ENCODE measurements at places on chromosomes 6 and 20.

GRCh38 chr6:46583081-46583480, 69.5 kb downstream of the CYP39A1 start:
- DNase-seq: no peak

GRCh38 chr20:36646678-36647077, 682 bp upstream of the SLA2 start:
- no peak for DNase-seq

DNA sequence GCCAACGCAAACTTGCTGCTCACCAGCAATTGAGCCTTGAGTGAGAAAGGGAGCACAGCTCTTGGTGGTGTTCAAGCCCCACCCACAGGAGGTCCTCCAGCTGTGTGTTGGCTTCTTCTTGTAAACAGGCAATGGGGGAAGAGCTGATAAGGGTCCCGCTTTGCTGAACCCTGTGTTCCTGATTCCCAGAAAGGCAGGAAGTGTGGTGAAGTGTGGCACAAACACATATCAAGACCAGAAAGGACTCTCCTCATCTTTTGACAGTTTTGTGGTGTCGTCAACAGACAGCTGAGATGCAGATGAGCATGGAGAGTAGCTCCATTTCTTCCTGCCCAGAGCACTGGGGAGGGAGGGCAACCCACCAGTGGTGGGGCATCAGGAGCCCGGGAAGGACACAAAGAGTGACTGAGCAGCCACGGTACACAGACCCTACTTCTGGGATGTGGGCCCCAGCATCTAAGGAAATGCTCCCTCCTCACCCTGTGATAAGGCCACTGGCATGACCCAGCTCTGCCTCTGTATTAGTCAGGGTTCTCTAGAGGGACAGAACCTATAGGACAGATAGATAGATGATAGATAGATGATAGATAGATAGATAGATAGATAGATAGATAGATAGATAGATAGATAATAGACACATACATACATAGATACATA, 188.9 kb upstream of the TAB2 start:
- no peak for DNase-seq

DNA sequence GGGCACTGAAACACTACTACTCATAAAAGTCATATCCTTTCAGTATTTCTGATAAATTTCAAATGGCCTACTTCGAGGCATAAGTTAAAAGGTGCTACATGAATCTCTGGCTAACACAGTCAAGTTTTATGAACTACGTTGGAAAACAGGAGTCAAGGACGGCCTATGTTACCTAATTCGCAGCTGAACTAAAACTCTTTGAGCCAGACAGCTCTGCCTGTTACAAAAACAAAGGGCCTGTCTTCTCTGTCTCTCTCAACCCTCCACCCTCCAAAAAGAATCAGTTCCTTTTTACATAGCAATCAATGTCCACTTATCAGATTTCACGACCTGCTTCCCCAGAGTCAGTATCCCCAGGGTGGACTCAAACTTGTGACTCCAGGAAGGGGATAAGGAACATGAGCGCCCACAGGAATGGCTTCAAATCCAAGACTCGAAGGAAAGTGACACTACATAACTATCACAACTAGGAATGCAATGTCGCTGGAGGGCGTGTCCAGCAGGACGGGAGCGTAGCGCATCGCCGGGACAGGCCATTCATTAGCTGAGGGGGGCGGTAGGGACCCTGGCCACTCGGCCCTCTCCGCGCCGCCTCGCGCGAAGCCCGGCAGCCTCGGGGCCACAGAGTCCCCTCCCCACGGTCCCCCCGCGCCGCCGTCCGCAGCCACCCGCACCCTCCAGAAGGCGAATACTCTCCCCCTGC, 591 bp downstream of the IBTK start:
- DNase-seq: no peak

- no peak for DNase-seq
Observed at GRCh38 chr20:49543071-49543857, 24.7 kb downstream of the PTGIS start.

- DNase-seq: no peak
Observed at GRCh38 chr20:53959911-53960578, 110.3 kb downstream of the BCAS1 start.

GRCh38 chr20:36085686-36086267, 68.8 kb upstream of the EPB41L1 start:
- no peak for DNase-seq

GRCh38 chr20:59625214-59625922, 21.0 kb downstream of the PHACTR3 start:
- DNase-seq: no peak

- no peak for DNase-seq
Observed at GRCh38 chr6:139296927-139297326, 5.1 kb upstream of the TXLNB start.

DNA sequence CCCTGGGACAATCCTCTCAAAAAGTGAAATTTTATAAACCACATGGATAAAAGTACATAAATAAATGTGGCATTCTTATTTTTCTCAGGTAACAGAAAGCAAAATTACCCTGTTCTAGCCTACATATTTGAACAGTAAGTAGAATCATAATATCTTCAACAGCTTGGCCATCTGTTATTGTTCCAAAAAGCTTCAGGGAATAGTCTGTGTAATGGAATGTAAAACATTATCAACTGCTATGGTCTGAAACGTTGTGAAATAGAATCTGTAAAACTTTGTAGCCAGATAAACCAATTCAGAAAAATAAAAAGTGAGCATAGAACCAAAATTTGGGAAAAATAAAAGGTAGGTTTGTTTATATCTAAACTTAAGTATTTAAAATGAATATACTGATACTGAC, 114.7 kb downstream of the THEMIS start:
- DNase-seq: no peak

DNA sequence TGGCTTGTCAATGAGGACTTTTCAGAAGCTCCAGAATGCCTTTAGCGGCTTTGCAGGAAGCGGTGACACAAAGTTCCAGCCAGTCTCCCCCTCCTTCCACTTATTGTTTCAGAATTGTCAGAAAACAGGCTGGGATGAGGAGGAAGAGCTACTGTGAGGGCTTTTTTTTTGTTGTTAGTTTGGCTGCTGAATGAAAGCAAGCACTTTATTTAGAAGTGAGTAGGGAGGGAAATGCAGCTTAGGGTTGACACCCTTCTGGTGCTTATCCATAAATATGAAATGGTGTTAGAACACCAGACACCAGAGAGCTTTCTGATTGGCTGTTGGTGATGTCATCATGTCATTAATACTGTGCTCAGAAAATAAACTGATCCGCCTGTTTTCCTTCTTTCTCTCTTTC, 251.5 kb downstream of the SOX4 start:
- DNase-seq: no peak

DNA sequence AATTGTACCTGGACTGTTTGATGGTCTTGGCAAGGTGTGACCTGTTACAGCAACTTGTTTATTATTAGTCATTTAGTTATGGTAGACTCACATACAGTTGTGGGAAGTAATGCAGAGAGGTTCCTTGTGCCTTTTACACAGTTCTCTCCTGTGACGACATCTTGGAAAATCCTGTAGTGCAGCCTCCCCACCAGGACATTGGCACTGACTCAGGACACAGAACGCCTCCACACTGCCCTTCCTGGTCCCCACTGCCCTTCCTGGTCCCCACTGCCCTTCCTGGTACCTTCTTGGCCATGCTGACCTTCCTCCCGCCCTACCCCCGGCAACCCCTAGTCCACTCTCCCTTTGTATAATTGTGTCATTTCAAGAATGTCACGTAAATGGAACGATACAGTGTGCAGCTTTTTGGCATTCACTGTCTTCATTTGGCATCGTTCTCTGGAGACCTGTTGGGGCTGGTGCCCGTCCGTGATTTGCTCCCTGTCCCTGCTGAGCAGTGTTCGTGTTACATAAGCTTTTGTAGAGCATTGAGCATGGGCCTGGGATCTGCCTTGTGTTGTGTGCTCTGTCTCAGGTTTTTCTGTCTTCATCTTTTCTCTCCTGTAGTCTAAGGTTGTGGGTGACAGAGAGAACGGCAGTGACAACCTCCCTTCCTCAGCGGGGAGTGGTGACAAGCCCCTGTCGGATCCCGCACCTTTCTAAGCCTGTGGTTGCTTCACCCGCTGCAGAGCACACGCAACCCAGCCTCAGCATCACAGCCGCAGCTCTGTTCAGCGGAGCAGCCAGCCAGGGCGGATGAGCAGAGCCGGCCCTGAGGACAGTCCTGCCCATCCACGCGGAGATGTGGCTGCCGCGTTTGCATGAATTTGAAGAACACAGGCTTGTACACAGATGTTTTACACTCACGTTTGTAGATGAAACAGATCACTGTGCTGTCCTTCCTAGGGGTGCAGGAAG, 5.4 kb upstream of the DNAJC5 start:
- no peak for DNase-seq

DNA sequence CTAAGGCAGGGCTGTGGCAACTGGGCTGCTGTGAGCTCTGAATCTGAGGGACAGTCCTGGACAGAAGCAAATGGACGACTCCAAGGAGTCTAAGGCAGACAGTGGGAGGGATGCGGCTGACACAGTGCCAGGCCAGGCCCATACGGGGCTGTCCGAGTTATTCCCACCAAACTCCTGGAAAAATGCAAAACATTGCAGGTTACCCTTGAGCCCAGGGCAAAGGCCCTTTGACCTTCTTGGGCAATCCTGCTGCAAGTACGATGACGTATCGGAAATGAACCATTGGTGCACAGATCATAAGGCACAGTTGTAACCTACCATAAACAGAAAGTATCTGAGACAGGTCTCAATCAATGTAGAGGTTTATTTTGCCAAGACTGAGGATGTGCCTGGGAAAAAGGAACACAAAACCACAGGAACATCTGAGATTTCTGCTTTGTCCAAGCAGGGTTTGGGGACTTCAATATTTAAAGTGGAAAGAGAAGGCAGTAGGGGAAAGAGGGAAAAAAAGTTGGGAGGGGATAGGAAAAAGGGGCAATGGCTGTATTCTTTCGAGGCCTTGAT, 118.9 kb downstream of the DACT2 start:
- DNase-seq: no peak

- no peak for DNase-seq
Observed at GRCh38 chr20:40724566-40724965, 35.5 kb upstream of the MAFB start.

- peak; percentile 55 for DNase-seq
Observed at GRCh38 chr6:36735110-36736071, 37.8 kb downstream of the RAB44 start.

- peak; percentile 63 for DNase-seq
Observed at GRCh38 chr6:52551483-52552277, 25.2 kb downstream of the TRAM2 start.

DNA sequence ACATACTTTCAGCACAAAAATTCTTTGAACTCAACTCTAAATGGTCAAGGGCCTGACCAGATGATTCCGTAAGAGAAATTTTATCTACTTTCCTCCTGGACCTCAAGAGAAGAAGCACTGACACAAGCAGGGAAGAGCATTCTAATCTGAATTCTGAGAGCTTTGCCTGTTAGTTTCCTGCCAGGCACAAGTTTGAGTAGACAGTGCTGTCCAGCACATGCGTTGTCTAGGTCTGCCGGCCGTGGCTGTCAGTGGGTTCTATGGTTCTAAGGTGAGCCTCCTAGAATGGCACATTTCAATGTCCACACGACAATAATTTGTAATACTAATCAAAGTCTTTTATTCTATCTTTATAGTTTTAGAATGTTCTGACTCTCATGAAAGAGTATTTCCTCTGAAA, 91.9 kb downstream of the RFPL4B start:
- no peak for DNase-seq

DNA sequence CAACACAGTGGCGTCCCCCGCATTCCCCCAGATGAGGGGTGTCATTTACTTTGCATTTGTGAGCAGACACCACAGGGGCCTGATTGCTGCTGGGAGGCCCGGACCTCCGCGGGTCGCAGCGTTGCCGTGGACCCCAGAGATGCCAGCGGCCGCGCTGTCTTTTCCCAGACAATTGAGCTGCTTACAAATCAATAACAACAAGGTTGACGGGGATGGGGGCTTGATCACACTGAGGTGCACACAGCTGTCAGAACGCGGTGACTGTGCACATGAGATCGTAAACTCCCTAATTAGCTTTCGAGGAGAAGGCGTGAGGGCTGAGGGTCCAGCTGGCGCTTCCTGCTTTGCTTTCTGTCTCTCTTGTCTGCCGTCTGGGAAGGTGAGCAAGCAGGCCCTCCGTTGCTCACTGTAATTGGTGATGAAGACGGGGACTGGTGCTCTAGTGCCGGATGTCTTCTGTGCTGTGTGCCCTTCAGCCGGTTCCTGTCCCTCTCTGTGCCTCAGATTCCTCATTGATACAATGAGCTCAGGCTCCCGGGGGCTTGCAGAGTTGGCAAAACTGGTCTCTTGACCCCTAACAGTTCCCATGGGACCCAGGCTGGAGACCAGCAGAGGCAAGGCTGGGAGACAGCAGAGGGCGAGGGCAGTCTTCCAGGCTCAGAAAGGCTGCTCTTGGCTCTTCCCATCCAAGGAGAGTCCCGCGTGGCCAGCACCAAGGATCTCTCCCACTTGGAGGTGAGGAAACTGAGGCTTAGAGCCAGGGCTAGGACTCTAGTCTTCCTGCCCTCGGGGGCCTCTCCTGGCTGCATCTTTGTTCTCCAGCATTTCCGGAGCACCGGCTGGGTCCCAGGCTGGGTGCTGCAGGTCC, 126.0 kb upstream of the PMEPA1 start:
- no peak for DNase-seq

DNA sequence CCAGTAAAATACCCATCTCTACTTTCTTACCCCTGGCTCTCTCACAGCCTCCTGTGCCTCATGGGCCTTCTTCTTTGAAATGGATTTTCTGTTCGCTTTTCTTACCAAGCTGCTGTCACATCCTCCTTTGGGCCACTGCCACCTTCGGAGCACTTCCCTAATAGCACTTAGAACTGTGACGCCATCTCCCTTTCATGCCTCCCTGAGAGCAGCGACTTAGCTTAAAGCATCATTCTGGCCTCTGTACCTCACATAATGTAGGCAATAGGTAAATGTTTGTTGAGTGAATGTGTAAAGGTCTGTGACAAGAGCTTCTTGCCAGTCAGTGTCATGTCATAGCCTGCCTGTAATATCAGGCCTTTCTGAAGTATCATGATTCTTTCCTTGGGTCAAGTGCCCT, 78.8 kb downstream of the ADGRG6 start:
- DNase-seq: no peak

- no peak for DNase-seq
Observed at GRCh38 chr6:3202999-3203696, 24.3 kb downstream of the TUBB2B start.

DNA sequence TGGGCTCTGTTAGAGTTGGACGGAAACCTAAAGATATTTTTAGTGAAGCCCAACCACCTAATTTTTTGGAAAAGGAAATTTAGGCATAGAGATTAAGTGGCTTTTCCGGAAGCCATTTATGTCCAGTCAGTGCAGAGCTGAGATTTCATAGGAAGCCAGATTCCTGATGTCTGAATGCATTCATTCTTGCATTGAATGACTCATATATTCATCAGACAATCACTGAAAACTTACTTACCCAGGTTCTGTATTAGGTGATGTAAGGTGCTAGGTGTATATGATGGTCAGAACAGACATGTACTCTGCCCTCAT, 4.1 kb downstream of the SH3BGRL2 start:
- DNase-seq: no peak

- DNase-seq: no peak
Observed at GRCh38 chr6:62775427-62776022, 435.7 kb upstream of the FKBP1C start.

GRCh38 chr20:47991875-47992488, 206.7 kb upstream of the SULF2 start:
- DNase-seq: no peak

- peak; percentile 43 for DNase-seq
Observed at GRCh38 chr6:147684906-147685305, 176.4 kb downstream of the SAMD5 start.

- DNase-seq: no peak
Observed at GRCh38 chr6:73514746-73515110, 6.1 kb downstream of the EEF1A1 start.

- no peak for DNase-seq
Observed at GRCh38 chr20:24487648-24488047, 18.2 kb downstream of the SYNDIG1 start.

Data from right lung (tissue), 10 donors.